ENCODE measurements at places on chromosomes 1 and 21. TPM values are rescaled to one million over a fixed set of nuclear protein-coding genes. Genes with fewer than 3 reads are reported as not detected.

GRCh38 chr1:14065486-14065885, 365.5 kb downstream of the PRDM2 start:
- no peaks in the 10 kb centered on the region for H3K27me3 ChIP-seq
- no peak for DNase-seq
- no peaks in the 10 kb centered on the region for H3K36me3 ChIP-seq
- no peak overlapping the region for H3K27ac ChIP-seq
- H3K4me3 ChIP-seq = no peak overlapping the region

DNA sequence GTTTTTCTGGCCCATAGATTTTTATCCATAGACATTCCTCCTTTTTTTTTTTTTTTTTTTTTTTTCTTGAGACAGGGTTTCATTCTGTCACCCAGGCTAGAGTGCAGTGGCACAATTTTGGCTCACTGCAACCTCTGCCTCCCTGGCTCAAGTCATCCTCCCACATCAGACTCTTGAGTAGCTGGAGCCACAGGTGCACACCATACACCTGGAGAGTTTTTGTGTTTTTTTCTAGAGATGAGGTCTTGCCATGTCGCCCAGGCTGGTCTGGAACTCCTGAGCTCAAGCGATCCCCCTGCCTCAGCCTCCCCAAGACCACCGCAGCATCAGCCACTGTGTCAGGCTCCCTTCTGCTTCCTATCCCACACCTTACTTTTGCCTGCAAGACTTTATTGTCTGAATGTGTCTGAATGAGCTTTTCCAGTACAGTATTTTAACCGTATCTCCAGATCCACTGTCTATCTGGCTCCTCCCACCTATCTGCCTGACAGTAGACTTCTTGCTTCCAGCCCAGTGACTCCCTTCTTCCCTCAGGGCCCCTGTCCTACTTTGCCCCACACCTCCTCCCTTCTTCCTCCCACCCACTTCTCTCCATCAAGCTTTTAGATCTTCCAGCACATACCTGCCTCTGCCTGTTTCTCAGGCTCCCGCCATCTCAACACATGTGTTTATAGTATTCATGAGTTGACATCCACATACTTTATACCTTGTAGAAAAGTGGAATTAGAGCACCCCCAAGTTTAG, 6.1 kb downstream of the C1orf21 start:
- H3K4me1 ChIP-seq = no peaks in the 10 kb centered on the region
- H3K27ac ChIP-seq = peak overlapping the region; percentile 71
- no peaks in the 10 kb centered on the region for H3K27me3 ChIP-seq
- no peak for DNase-seq
- H3K4me3 ChIP-seq = no peak overlapping the region
- no peaks in the 10 kb centered on the region for H3K36me3 ChIP-seq

DNA sequence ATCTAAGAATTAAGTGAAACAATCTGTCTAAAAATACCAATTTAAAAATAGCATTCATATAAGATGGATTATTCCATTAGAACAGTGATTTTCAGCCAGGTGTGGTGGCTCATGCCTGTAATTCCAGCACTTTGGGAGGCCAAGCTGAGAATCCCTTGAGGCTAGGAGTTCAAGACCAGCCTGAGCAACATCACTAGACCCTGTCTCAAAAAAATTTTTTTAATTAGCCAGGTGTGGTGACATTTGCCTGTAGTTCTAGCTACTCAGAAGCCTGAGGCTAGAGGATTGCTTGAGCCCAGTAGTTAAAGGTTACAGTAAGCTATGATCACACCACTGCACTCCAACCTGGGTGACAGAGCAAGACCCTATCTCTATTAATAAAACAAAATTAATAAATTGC, 35.0 kb upstream of the SLC35A3 start:
- H3K4me3 ChIP-seq = no peak overlapping the region
- no peaks in the 10 kb centered on the region for H3K27me3 ChIP-seq
- H3K4me1 ChIP-seq = no peaks in the 10 kb centered on the region
- no peaks in the 10 kb centered on the region for H3K36me3 ChIP-seq
- DNase-seq = no peak

DNA sequence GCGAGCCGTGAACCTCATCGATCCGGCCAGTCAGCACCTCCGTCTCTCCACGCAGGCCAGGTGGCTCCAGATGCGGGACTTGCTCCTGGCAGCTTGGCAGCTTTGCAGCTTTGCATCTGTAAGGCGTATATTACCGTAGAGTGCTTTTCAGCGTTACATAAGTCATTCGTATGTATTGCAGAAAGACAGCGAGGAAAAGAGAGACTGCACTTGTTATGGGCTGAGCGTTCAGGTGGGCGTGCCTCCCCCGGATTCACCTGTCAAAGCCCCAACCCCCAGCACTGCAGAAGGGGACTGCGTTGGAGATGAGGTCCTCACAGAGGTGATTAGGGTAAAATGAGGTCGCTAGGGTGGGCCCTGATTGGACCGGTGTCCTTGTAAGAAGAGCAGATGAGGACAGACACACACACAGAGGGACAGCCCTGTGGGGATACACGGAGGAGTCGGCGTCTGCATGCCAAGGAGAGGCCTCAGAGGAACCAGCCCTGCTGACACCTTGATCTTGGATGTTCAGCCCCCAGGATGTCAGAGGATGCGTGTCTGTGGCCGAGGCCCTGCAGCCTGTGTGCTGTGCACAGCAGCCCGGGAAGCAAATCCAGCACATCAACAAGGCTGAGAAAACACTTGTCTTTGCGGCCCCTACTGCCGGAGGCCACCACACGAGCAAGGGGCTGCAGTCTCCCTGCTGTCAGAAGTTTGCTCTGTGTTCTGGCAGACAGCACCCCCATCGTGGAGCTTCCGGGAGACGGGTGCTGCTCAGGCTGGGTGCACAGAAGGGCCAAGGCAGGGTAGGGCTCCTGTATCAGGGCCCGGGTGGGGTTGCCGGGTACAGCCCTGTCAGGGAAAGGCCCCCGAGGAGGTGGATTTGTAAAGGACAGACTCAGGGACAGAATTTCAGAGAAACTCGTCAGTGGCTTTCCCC, 10.9 kb upstream of the AGPAT3 start:
- DNase-seq = no peak
- H3K4me1 ChIP-seq = no peaks in the 10 kb centered on the region
- H3K4me3 ChIP-seq = no peak overlapping the region
- H3K27me3 ChIP-seq = no peaks in the 10 kb centered on the region
- no peak overlapping the region for H3K27ac ChIP-seq

DNA sequence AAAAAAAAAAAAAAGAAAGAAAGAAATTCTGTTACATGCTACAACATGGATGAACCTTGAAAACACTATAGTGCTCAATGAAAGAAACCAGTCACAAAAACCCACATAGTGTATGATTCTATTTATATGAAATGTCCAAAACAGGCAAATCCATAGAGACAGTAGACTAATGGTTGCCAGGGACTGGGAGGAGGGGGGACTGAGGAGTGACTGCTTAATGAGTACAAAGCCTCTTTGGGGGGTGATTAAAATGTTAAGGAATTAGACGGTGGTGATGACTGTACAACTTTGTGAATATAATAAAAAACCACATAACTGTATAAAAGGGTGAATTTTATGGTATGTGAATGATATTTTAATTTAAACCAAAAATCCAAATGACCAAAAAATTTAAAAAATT, 116.0 kb upstream of the GUCA2B start:
- H3K4me3 ChIP-seq = no peak overlapping the region
- H3K4me1 ChIP-seq = no peaks in the 10 kb centered on the region
- no peak overlapping the region for H3K27ac ChIP-seq
- no peaks in the 10 kb centered on the region for H3K27me3 ChIP-seq

GRCh38 chr1:25033828-25034705, 104.0 kb upstream of the RUNX3 start:
- no peaks in the 10 kb centered on the region for H3K4me1 ChIP-seq
- H3K27ac ChIP-seq = no peak overlapping the region
- H3K36me3 ChIP-seq = no peaks in the 10 kb centered on the region
- no peak overlapping the region for H3K4me3 ChIP-seq

DNA sequence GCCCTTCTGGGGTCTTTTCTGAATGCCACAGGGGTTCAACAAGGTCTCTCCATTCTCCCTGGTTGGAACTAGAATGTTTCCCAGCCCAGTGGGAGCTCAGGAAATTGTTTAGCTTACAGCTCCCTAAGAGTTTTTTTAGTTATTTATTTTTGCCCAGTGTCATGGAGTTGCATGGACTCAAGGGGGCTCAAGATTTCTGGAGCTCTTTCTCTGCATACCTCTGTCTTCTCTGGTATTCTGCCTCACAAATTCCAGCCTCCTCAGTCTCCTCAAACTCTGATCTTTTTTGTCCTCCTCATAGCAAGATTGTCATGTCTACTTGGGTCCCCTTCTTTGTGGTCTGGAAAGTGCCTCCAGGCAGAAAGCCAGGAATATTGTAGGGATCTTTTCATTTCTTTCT, 15.9 kb upstream of the PPP2R5A start:
- H3K27ac ChIP-seq = no peak overlapping the region
- H3K27me3 ChIP-seq = no peaks in the 10 kb centered on the region
- DNase-seq = no peak
- H3K4me3 ChIP-seq = no peak overlapping the region

GRCh38 chr1:228794173-228794572, 58.9 kb downstream of the RHOU start:
- no peak for DNase-seq
- no peak overlapping the region for H3K27ac ChIP-seq
- H3K4me1 ChIP-seq = no peaks in the 10 kb centered on the region
- H3K36me3 ChIP-seq = no peaks in the 10 kb centered on the region

The TGFB2 gene
- 10.2 TPM for total RNA-seq

The RPL22 gene
- total RNA-seq = 306 TPM

The AJAP1 gene
- 0.16 TPM for total RNA-seq
